ENCODE measurements at places on chromosomes 2 and 18.

- no peak for DNase-seq
These were observed 399.0 kb upstream of the ID2 start for GRCh38 chr2:8282858-8283252.

DNA sequence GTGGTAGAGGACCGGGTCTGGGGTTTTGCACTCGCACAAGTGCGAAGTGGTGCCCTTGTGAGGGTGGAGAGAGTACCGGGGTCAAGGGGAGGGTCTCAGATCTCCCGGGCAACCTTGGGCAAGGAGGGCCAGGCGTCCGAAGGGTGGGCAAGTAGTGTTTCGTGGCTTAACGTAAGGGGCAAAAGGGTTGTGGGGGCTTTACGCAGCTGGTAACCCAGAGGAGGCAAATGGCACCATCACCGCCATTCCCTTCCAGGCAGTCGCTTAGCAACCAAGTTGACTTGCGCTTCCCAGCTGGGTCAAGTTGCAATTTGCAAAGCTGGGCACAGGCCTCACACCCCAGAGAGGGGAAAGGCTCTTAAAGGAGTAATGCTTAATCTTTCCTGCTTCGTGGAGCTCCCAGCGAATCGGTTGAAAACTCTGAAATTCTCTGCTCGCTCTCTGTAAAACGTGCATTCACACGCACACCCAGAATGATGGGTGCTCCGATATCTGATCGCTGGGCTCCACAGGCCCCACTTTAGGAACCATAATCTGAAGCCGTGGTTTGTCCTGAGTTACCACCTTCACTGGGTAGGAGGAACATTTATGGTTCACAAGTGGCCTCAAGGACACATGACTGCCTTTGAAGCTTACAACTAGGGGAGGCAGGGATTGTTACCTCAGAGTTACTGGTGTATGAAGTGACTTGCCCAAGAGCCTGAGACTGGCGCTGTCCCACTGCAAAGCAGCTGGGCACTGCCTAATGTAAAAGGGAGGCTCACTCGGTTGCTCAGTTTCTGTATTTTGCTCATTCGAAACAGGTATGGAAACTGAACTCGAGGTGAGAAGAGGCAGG is 127.9 kb downstream of the UXS1 start:
- DNase-seq: no peak

GRCh38 chr2:149597050-149597667 is 9.6 kb upstream of the MMADHC start:
- no peak for DNase-seq

DNA sequence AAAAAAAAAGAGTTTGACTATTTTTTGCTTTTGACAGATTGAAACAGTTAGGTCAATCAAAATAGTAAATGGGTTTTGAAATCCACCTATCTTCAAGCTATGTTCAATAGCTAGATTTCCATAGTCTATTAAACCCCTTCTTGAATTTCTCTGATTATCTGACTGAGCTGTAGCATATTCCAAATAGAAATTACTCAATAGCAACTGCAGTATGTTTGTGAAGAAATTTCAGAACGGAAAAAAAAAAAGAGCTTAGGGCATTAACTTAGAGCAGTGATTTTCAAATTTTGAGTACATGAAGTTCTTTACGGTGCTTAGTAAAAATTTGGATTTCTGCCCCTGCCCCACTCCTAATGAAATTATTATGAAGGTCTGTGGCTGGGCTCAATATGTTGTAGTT is 432.3 kb downstream of the LRP1B start:
- no peak for DNase-seq

DNA sequence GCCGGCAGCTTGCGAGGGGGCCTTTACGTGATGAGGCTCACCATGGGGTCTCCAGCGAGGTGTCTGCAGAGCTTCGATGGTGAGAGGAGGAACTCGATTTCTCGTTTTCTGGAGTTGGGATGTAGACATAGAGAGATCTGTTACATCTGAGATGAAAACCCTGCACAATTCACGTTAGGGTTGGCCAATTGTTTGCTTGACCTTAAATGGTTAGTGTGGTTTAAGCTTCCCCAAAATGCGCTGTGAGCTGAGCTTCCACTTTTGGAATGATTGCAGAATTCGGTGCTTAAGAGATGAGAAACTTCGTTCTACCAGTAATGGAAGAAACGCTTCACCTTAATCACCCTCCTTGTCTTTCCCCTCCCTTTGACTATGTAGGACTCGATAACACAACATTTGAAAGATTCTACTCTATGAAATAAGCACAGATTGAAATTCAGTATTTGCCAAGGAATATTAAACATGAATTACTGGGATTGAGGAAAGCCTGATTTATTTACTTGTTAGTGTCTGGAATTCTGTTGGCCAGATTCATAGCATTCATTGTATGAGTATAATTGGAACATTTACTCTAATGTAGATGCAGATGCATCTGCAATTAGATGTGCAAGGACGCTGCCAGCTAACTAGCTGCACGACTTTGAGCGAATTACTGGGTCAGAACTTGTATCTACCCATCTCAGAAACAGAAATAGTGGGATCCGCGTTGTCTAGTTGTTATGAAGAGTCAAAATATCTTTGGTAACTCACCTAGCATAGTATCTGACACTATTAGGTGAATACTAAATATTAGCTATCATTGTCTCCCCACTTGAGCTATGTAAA is 1.6 kb upstream of the KLF7 start:
- DNase-seq: no peak

DNA sequence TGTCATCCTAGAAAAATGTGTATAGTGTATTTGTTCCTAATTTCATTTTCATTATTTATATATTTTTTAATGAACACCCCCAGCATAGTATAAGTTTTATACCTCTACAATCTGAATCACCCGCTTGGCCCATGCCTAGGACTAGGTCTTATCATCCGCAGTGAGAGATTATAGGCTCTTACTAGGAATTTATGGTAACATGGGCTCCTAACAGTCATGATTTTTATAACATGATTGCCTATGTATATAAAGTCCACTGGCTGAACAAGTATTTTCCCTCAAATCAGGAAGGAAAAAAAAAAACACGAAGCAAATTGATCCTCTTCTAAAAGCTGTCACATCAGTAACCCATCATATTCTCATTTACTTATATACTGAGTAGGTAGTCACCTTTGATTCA is 666.1 kb upstream of the NRXN1 start:
- DNase-seq: no peak

- DNase-seq: peak; percentile 13
These were observed 115.8 kb upstream of the CWC22 start for GRCh38 chr2:180122874-180123273.

DNA sequence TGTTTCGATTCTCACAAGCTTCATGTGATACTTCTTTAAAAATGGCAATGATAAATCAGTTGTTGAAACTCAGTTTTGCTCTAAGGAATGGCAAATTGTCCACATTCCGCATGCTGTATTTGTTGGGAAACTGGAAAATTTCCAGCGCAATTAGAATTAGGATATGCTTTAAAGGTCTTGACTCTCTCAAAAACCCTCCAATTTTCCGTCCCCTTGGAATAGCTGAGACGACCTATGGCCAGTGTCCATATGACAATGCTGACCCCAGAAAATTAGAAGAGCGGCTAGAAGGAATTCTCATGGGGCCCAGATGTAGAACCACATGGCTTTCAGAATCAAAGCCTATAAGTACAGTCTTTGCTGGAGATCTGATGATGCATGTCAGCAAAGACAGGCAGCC is 170.8 kb downstream of the TMEM18 start:
- DNase-seq: no peak

DNA sequence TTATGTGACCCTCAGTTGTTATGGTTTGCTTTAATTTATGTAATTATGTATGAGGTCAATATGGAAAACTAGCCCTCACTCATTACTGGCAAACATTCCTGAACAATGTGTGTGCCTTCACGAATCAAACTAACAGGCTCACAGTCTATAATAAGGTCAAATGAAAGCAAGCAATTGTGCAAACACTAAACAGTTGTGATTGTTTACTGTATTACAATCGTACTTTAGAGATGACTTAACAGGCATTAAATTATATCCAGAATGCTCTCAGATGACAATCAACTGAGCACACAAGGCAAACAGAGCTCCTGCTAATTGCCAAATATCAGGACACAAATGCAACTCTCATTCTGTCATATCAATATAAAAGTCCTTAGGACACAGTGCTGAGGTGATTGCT is 29.5 kb downstream of the COL5A2 start:
- peak; percentile 60 for DNase-seq
